ENCODE measurements at places on chromosomes 1 and 21.

DNA sequence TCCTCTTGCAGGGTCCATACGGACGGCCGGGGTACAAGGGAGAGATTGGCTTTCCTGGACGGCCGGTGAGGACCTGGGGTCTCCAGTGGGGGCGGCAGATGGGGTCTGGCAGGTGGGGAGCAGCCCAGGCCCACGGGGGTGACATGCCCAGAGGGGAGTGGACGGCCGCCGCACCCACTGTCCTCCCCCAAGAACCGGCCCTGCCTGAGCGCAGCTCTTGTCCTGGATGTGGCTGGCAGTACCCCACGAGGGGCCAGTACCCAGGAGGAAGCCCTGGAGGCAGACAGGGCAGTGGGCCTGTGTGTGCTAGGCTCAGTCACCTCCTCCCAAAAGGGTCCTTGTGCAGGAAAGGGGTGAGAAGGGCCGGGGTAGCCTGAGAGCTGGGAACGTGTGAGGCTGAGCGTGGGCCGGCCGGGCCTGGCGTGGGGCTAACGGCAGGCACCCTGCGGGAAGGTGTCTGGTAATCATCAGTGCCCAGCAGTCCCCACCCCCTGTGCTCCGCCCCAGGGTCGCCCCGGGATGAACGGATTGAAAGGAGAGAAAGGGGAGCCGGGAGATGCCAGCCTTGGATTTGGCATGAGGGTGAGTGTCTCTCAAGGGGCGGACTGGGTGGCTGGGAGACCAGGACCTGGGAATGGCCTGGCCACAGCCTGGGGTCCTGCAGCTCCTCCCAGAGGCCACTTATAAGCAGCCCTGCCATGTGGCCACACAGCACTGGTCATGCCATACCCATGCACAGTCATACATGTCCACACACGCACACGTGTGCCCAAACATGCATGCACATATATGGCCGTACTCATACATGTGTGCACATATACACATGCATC lies 47.2 kb downstream of the SLC19A1 start:
- DNase-seq, result no peak

GRCh38 chr1:1920608-1921458 lies 1.8 kb upstream of the TMEM52 start:
- no peak for DNase-seq

GRCh38 chr1:8822373-8823294 lies 5.2 kb upstream of the RERE start:
- DNase-seq, result no peak

DNA sequence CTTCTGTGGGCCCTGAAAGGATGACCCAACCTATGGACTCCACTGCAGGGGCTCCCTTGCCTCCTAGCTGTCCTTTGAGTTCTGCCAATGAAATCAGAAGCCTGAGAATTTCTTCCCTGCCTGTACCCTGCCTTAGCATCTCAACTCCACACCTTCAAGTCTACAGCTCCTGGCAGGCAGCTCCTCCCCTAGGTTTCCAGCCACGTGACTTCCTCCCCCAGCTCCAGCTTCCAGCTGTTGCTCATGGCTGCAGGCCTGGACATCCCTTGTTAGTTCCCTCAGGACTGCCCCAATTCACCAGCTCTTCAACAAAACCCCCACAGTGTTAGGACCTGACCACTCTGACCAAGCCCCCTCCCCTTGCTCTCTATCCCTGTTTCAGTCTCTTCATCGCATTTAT lies 2.4 kb downstream of the RCAN1 start:
- DNase-seq, result no peak

- no peak for DNase-seq
These were observed 130.2 kb downstream of the CAPN8 start for GRCh38 chr1:223535319-223535718.

DNA sequence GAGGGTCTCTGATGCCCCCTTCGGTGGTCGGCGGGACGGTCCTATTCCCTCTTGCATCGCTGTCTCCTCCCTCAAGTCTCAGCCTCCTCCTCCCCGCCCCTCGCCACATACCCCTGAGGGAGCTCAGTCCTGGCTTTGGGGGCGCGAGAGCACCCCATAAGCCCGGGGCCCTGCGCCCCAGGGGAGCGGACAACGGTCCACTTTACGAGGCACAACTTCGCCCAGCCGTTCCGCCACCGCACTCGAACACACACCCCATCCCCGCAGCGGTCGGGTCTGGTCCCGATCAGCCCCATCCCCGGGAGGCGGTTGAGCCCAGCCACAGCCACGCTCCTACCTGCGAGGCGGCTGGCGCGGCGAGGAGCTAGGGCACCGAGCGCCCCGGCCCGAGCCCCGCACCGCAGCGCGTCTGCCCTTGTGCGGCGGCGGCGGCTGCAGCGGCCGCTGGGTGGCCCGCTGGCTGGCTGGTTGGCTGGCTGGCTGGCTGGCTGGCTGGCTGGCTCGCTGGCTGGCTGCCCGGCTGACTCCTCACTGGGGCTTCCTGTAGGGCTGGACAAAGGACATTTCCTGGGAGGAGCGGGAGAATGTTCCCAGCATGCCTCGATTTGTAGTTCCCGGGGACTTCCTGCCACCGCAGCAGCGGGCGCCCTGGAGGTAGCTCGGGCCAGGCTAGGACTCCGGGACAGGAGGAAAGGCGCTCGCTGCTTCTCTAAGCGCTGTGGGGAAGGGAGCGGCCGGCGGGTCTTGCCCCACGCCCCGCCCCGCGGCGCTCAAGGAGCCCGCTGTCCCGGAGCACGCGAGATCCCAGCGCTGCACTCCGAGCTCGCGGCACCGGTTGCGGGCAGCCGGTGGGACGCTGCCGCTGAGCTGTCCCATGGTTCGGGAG lies at the start of gene ZNF697:
Gene ZNF697 (minus strand): TSS at position 533 of the 886 bp plus-strand sequence. CDS start 22,166 bp downstream, outside the sequence.
- DNase-seq, result peak; percentile 93
